Iris pigment epithelial cell (primary cell): ENCODE measurements at places on chromosomes 5 and 9.

- peak; percentile 10 for DNase-seq
Observed at GRCh38 chr5:141040093-141040770, 10.9 kb upstream of the PCDHB1 start.

- no peak for DNase-seq
Observed at GRCh38 chr9:89442981-89443814, 54.7 kb downstream of the SEMA4D start.

DNA sequence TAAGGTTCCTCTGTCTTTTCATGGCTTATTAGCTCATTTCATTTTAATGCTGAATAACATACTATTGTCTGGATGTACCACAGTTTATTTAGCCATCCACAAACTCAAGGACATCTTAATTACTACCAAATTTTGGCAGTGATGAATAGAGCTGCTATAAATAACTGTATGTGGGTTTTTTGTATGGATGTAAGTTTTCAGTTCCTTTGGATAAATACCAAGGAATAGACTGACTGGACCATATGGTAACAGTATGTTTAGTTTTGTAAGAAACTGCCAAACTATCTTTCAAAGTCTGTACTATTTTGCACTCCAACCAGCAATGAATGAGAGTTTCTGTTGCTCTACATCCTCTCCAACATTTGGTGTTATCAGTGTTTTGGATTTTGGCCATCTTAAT, 38.7 kb downstream of the SCAMP1 start:
- no peak for DNase-seq

GRCh38 chr5:73135021-73135420, 14.6 kb downstream of the TMEM171 start:
- DNase-seq: no peak

DNA sequence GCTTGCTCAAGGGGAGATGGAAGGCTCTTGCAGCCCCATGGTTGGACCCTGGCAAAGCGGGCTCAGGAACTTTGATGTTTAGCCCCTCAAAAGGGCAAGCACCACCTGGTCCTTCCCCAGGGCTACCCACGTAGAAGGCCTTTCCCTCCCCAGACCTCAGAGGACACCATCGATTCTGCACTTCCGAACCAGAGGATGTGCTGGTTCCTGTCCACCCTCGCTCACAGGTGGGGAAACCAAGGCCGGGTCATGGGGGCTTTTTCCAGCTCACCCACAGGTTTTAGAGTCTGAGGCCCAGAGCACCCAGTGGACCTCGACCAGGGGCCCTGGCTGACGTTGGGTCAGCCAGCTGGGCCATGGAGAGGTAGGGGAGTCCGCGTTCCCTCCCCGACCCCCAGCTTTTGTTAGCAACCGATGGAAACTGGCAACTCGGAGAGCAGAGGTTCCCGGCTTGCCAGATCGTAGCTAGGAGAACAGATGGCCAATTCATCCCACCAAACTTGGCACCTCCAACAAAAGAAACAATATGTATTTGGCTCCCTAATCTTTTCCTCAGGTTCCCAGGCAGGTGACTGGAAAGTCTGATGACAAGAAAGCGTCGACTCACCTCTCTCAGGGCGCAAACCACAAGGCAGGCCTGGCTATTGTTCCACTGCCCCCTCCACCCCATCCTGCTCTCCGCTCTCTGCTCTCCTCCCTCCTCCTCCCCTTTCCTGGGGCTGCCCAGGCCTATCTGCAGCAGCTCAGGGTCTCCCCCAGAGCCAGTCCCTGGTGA, 167.6 kb upstream of the SMIM23 start:
- DNase-seq: no peak

DNA sequence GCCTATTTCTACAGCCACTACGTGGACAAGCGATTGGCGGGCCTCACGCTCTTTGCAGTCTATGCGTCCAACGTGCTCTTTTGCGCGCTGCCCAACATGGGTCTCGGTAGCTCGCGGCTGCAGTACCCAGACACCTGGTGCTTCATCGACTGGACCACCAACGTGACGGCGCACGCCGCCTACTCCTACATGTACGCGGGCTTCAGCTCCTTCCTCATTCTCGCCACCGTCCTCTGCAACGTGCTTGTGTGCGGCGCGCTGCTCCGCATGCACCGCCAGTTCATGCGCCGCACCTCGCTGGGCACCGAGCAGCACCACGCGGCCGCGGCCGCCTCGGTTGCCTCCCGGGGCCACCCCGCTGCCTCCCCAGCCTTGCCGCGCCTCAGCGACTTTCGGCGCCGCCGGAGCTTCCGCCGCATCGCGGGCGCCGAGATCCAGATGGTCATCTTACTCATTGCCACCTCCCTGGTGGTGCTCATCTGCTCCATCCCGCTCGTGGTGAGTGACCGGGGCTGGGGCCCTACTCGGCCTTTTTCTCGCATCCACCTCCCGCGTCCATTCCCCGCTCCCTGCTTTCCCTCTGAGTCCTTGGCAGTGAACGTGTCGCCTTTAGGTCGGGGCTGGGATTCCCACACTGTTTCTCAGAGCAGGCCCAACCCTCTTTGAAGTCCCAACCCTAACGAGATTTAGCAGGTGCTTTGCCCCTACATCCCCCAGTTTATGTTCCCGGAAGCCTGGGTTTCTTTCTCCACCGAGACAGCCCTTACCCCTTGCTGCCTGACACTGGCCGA, 1.8 kb downstream of the PTGER4 start:
- DNase-seq: peak; percentile 48

DNA sequence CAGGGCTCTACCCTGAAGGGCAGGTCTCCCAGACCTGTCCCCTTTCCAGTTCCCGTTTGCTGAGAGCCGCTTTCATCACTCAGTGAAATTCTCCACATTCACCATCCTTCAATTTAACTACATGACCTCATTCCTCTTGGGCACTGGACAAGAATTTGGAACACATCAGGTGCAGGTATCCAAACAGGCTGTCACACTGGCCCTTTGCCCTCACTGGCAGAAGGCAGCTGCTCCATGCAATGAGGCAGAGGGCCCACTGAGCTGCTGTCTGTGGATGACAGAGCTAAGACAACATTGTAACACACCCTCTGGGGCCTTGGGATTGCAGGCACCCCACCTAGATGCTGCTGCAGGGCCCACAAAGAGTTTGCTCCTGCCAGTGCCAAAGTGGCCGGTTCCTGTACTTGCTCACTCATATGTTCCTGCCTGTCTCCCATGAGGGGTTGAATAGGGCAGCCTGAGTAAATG, 55.1 kb downstream of the ACTL7B start:
- no peak for DNase-seq

- DNase-seq: peak; percentile 64
Observed at GRCh38 chr5:168477060-168477459, 9.2 kb upstream of the RARS1 start.

DNA sequence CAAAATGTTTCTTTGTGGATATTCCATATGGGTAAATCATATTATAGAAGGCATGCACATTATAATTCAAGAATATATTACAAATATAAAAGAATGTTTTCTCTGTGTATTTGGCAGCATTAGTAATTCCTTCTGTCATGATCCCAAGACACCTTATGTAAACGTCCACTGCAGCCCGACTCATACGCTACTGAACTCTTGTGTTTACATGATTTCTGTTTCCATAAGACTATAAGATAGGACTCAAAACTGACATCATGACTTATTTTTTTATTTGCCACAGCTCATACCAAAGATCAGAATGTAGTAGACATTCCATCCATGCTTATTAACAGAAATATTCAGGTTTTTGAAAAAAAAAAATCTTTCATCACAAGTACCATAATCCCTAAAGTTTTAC, 234.1 kb downstream of the AP3B1 start:
- DNase-seq: peak; percentile 86

- DNase-seq: peak; percentile 55
Observed at GRCh38 chr5:97046270-97046982, 96.0 kb downstream of the LIX1 start.

DNA sequence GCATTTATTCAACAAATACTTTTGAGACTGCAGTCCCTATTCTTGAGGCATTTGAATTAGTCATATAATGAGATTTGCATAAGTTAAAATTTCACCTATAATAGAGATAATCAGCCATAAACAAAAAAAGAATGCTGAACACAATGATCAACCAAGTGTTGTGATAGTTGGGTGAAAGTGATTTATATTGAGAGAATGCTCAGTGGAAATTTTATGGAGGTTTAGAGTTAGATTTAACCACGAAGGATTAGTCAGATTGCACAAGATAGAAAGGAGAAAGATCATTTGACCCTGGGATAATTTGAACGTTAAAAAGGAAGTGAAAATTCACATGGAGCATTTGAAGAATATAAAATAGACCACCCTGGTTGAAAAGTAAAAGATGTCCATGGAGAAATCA, 356.2 kb downstream of the NPR3 start:
- no peak for DNase-seq

DNA sequence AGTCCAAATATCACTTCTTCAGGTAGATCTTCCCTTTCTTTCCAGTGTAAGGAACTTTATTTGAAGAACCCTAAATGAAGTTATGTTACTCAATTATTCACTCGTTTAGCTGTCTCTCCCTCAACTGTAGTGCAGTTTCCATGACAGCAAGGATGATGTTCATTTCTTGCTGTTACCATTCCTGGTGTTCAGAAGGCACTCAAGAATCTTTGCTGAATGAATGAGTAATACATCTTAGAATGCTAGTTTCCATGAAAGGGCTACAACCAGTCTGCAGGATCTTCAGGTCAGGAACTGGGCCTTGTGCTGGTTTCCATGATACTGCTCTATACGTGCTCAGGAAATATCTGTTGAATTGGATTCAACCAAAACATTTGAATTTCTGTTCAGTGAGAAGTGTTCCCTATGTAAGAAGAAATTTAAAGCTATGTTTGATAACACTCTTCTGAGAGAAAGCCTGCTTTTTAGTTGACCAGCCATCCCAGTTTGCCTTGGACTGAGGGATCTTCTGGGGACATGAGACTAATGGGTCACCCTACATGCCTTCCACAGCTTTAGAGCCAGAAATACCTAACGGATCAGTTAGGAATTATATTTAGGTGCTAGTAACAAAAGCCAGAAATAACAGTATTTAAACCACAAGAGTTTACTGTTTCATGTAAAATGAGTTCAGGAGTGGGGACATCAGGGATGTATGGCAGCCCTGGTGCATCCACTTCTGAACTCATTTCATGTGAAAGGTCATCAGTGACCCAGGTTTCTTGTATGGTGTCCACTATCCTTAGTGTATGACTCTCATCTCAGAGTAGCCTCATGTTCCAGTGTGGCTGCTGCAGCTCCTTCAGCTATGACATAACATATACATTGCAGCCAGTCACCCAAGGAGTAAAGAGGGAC, 500.1 kb upstream of the SGCD start:
- no peak for DNase-seq

DNA sequence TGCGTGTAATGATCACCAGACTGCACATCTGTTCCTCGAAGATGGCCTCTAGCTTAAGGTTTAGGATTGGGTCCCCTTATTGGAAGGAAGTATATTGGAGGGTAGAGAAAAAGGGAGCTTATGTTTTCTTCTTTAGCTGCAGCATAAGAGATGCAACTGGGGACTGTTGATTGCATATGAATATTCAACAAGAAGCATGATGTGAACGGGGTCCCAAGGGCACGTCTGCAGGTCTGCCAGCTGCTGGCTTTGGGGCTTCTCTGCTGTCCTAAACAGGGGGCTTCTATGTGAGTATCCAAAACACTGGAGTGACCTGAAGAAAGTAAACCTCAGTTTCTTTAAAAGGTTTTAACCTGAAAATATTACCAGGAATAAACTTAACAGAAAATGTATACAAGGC, 3.6 kb upstream of the BNIP1 start:
- no peak for DNase-seq

DNA sequence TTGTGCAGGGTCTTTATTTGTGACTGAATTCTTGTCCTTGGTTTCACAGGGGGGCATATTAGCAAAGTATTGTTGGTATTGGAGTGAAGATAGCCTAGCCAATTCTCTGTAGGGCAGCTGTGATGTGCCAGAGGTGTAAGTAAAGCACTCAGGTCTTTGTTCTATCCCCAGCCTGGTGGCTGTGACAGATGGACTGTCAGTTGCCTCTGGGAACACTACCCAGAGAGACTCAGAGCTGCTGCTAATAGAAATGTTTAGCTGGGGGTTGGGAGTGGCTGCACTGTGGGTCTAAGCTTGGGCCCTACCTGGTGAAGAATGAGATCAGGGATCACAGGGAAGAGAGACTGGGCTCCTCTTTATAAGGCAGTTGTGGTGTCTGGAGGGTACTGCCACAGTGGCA, 1006.5 kb upstream of the TYRP1 start:
- no peak for DNase-seq

- DNase-seq: peak; percentile 69
Observed at GRCh38 chr9:6383551-6384225, 29.3 kb upstream of the UHRF2 start.

GRCh38 chr5:14347522-14347921, 204.4 kb downstream of the TRIO start:
- no peak for DNase-seq

GRCh38 chr5:96780626-96781025, 27.1 kb downstream of the ERAP1 start:
- DNase-seq: peak; percentile 52

DNA sequence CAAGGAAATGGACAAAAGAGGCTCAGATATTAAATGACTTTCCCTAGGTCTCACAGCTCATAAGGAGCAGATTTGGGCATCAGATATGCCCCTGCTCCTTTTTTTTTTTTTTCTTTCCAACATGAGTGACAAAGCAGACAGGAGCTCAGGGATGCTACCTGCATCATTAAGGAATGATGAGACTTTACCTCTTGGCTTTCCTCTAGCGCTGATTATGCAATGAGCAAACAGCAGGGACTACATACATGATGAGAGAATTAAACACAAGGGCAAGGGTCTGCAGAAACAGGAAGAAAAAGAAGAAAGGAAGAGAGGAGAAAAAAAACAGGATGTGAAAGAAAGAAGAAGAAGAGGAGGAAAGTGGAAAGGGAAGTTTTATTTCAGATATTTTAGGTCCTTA, 179.9 kb downstream of the PPP2R2B start:
- DNase-seq: no peak

DNA sequence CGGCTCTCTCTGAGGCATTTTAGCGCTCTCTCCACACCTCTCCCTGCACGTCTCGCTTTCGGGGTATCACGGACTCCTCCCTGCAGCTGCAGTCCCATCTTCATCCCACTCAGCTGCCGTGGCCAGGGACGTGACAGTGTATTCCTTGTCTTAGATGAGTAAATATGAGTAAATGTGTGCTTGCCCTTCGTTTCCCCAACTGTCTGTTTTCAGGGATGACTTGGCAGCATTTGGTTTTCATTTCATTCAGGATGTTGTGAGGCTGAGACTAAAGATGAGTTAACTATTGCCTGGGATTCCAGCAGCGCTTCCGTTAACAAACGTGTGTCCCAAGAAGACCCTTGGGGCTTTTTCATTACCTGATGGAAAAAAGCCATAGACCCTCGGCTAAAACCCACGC, 29.5 kb downstream of the GDNF start:
- peak; percentile 32 for DNase-seq

GRCh38 chr9:84718476-84718875, 48.9 kb downstream of the NTRK2 start:
- no peak for DNase-seq

GRCh38 chr9:77839459-77840140, 191.5 kb upstream of the GNA14 start:
- DNase-seq: peak; percentile 85
